NCI-H1417 (cell line): ENCODE measurements at places on chromosomes 12 and 14.
A peak's percentile ranks its signal among the peaks of the same experiment; 100 is the strongest.

DNA sequence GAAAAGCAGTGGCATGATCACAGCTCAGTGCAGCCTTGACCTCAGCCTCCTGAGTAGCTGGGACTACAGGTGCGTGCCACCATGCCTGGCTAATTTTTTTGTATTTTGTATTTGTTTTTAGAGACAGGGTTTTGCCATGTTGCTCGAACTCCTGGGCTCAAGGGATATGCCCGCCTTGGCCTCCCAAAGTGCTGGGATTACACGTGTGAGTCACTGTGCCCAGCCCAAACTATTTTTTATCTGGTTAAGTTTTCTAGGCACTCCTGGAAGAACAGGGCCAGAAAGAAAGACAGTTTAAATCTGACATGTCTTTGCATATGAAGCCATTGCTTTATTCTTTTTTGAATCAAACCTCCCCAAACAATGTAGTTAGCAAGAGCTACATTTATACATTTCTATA lies 27.5 kb upstream of the PTGR2 start:
- DNase-seq: no peak

DNA sequence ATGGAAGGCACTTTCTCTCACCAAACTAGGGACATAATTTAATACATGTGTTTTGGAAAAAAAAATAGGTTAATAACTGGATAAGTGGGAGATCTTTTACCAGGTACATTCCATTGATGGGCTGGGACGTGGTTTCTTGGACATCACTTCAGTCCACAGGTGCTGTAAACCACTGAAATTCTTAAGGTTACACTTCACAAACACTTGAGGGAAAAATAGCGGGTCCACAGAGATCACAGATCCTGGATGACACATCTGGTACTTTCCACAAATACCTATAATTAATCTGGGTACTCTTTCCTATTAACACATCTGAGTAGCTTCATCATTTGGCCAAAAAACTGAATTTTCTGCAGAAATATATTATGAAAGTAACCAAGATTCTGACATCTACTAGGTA lies 85.0 kb downstream of the POLR3B start:
- no peak for DNase-seq

DNA sequence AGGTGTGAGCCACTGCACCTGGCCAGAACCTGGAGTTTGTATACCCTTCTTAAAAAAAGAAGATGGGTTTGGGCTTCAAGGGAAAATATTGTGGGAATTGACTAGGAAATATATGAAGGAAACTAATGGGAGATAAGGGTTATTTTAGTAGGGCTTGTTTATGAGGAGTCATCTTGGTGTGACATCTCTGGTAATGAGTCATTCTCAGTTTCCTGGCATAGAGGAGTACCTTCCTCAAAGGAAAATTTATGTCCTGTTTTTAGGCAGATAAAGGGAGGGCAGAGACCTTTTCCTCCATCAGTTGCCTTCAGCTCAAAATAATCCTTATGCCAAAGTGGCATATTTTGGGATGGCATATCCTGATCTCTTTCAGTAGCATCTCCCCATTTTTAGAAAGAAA lies 30.6 kb upstream of the NFKBIA start:
- DNase-seq: no peak

DNA sequence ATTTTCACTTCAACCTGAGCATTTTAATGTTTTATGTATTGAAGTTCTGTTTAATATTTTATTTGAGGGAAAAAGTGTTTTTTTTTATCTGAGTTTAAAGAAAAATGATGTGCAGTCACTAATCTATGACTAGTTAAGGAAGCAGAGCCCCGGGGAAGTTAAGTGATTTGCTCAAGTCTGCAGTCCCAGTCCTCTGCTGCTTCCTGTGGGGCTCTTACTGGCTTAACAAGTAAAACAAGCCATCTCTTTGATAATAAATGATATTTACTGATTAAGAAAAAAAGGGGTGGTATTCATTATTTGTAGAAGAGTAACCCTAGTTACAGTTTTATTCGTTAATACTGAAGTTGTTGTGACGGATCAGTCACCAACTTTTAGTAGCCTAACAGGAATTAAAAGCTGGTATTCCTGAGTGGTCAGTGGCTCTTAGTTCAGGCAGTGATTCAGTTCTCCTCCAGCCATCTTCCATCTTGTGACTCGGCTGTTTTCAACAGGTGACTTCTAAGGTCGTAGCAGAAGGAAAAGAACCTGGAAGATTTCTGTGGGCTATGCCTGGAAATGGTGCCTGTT lies 21.7 kb downstream of the BICDL1 start:
- no peak for DNase-seq

GRCh38 chr14:99333841-99334635 lies 62.0 kb upstream of the BCL11B start:
- no peak for DNase-seq

DNA sequence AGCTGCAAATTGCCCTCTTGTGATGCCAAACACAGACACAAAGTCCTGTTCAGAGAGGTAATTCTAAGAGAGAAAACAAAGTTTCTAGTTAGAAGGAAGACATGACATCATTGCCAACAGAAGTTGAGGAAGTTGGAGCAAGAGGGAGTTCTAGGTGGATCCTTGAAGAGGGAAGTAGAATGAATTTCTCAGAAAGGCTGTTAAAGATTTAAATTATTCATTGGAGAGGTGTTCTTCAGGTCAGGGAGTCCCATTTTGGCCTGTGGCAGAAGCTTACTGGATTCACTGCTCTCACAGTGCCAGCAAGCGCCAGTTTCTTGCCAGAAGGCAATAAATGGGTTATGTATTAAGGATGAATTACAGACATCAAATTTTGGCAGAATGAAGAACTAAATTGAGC lies 15.3 kb downstream of the TSFM start:
- no peak for DNase-seq

DNA sequence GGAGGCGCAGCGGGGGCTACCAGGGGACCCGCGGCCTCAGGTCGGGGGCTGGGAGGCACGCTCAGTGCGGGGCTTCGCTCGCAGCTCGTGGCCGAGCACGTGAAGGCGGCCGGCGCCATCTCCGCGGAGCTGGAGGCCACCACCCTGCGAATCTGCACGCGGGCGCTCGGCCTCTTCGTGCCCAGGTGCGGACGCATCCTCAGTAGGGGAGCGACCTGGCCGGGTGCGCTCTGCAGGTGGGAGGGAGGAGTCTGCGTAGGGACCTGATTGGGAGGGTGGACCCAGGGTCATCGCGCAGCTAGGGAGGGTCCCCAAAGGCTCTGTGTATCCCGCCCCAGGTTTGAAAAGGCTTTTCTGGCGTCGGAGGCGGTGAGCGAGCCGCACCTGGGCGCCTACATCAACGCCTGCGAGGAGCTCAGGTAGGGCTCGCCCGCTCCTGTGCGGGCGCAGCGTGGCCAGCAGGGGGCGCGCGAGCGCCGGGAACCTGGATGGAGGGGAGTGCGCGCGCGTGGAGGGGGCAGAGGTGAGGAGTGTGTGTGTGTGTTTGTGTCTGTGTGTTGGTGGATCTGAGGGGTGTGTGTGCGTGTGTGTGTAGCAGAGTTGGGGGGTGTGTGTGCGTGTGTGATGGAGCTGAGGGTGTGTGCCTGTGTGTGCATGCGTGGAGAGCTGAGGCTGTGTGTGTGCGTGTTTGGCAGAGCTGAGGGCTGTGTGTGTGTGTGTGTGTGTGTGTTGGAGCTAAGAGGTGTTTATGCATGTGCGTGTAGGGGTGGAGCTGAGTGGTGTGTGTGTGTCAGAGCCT lies 10.3 kb downstream of the EXOC3L4 start:
- DNase-seq: peak; percentile 85

GRCh38 chr12:9347328-9348127 lies 139.3 kb upstream of the PZP start:
- DNase-seq: peak; percentile 52

DNA sequence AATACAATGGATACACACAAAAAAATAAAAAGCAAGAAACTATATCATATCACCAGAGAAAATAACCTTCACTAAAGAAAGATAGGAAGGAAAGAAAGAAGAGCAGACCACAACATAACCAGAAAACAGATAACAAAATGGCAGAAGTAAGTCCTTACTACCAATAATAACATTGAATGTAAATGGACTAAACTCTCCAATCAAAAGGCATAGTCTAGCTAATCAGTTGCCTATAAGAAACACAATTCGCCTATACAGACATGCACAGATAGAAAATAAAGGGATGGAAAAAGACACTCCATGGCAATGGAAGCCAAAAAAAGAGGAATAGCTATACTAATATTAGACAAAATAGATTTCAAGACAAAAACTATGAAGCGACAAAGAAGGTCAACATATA lies 8.9 kb upstream of the TAS2R30 start:
- no peak for DNase-seq

GRCh38 chr14:69818758-69819191 lies 21.7 kb upstream of the SLC10A1 start:
- DNase-seq: peak; percentile 88

DNA sequence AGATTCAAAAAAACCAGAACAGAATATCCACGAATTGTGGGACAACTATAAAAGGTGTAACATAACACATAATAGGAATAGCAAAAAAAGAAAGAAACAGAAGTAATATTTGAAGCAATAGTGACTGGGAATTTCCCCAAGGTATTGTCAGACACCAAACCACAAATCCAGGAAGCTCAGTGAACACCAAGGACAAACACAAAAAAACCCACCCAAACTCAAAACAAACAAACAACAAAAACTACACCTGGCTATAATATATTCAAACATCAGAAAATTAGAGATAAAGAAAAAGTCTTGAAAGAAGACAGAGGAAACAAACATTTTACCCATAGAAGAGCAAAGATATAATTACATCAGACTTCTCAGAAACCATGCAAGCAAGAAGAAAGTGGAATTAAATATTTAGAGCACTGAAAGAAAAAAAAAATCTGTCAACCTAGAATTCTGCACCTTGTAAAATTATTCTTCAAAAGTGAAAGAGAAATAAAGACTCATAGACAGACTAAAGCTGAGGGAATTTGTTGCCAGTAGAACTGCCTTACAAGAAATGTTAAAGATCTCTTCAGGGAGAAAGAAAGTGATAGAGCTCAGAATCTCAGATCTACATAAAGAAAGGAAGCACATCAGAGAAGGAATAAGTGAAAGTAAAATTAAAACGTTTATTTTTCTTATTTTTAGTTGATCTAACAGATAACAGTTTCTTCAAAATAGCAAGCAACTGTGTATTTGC lies 12.1 kb upstream of the HMGA2 start:
- DNase-seq: no peak

GRCh38 chr14:58096731-58097130 lies 55.3 kb downstream of the ARMH4 start:
- no peak for DNase-seq

DNA sequence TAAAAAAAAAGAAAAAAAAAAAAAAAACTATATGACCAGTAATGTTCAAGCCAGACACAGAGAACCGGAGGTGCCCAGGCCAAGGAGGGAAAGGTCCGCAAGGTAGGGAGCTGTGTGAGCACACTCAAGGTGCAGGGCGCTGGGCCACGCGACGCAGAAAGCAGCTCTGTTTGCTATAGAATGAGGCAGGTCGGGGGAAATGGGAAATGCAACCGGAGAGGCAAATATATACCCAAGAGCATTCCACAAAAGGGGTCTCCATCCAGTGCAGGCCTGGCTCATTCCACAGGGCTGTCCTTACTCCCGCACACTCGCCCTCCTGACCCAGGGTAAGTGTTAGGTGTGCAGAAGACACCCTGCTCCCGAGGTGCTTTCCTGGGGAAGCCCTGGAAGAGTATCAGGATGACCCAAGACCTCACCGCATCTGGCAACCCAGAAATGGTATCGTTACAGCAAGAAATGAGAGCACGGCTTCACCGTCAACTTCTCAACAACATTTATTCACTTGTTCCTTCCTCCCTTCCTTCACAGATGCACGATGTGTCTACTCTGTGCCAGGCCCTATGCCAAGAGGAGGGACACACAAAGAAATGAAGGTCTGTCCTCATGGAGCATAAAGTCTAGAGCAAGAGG lies 86.4 kb downstream of the BCL11B start:
- no peak for DNase-seq

GRCh38 chr12:52608826-52609630 lies 7.8 kb upstream of the KRT72 start:
- DNase-seq: no peak

DNA sequence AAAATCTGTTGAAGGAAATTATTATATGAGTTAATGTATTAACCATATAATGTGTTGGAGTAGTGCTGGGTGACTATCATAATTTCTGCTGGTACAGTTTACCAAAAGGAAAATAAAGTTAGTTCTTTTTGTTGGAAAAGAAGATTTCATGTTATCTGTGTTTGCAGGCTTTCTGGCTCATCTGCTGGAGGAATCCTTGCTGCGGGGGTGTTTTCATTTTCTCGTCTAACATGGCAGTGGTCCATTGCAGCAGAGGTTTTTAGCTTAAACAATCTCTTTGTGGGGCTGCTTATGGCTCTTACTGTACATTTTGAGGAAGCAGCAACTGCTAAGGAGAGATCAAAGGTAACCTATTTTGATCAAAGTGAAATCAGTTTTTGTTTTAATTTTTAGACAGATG lies 24.1 kb downstream of the TMEM260 start:
- DNase-seq: no peak

DNA sequence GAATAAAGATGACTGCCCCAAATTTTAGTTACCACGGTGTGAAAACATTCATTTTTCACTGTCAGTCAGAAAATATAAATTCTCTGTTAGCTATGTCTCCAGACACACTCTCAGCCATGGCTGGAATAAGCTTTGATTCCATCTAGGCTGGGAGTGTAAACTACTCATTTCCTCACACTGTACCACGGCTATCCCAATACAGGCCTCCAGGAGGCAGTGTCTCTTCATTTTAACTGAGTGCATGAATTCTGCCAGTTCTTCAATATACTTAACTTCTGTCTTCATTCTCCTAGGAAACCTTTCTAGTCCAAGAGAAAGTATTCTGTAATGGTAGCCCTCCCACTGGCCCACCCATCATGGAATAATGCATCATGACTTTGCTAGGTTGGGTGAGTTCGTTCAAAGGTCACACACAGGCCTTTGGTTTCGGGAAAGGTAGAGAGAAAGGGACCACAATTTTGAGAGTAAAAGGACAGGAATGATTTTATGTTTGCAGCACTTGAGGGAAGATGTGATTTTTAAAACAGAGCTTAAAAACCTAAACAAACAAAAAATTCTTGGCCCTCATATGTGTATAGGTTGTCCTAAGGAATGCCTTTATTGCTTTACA lies 381.1 kb downstream of the SEC23A start:
- DNase-seq: peak; percentile 35

GRCh38 chr12:4540170-4540569 lies 1.5 kb downstream of the RAD51AP1 start:
- DNase-seq: no peak

GRCh38 chr14:35262436-35262835 lies 29.7 kb upstream of the PSMA6 start:
- DNase-seq: no peak

GRCh38 chr12:88122666-88123065 lies 19.2 kb downstream of the CEP290 start:
- DNase-seq: no peak

- no peak for DNase-seq
Observed at GRCh38 chr12:98885778-98886177, 240.7 kb downstream of the APAF1 start.

GRCh38 chr12:916240-916639 lies 33.3 kb downstream of the RAD52 start:
- no peak for DNase-seq

- DNase-seq: no peak
Observed at GRCh38 chr12:86331457-86331856, 75.3 kb upstream of the MGAT4C start.

GRCh38 chr12:50690925-50691324 lies 73.0 kb upstream of the ATF1 start:
- no peak for DNase-seq

- DNase-seq: no peak
Observed at GRCh38 chr14:90603336-90603735, 206.5 kb downstream of the CALM1 start.

GRCh38 chr14:73879027-73879426 lies 7.6 kb upstream of the ZNF410 start:
- peak; percentile 13 for DNase-seq

- DNase-seq: no peak
Observed at GRCh38 chr12:85621041-85621440, 215.2 kb downstream of the RASSF9 start.

GRCh38 chr12:69108037-69108436 lies 131.3 kb upstream of the CPSF6 start:
- no peak for DNase-seq
